ENCODE measurements at places on chromosomes 16 and 17.

- DNase-seq: no peak
Observed at GRCh38 chr16:85812031-85812807, 12.7 kb downstream of the COX4I1 start.

- DNase-seq: no peak
Observed at GRCh38 chr17:7408252-7408727, 645 bp downstream of the NLGN2 start.

GRCh38 chr16:54389836-54390494 lies 103.4 kb upstream of the IRX3 start:
- DNase-seq: no peak

GRCh38 chr16:15542734-15543347 lies 100.1 kb downstream of the MARF1 start:
- DNase-seq: no peak

GRCh38 chr16:30805370-30806169 lies 18.6 kb upstream of the ZNF629 start:
- DNase-seq: peak; percentile 19
